ENCODE measurements at places on chromosomes 6 and 20. TPM values are rescaled to one million over a fixed set of nuclear protein-coding genes. Genes with fewer than 3 reads are reported as not detected.

MAPK13 gene
- total RNA-seq, result not detected

EYA4 gene
- total RNA-seq, result 33.7 TPM

- DNase-seq, result no peak
Measured at GRCh38 chr6:158410784-158411183, 98.5 kb downstream of the TULP4 start.

DNA sequence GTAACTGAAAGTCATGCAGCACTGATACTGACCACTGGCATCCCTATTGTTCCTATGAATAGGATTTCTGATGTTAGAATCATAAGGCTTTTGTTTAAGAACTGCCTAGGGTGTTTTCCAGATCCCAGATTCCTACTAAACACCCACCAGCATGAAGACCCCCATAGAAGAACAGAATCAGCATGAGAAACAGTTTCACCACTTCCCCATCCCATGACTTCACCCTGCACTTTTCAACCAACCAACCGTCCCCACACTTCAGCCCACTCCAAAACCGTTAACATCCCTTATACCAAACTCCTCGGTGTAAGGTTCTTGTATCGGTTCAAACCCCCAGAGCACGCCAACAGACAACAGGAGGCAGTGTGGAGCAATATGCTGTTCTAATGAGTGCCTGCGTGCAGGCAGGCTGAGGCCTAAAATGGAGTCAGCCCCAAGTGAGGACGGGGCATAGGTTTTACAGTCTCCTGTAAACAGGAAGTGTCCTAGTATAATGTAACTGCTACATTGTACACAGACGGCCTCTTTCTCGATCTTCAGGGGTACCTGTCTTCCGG, 11.4 kb upstream of the SSTR4 start:
- no peak for DNase-seq

- DNase-seq, result no peak
Measured at GRCh38 chr20:64216910-64217309, 38.6 kb upstream of the PCMTD2 start.

GRCh38 chr20:51335329-51335841, 207.1 kb downstream of the NFATC2 start:
- peak; percentile 94 for DNase-seq

GRCh38 chr20:37220731-37221130, 40.9 kb downstream of the GHRH start:
- no peak for DNase-seq
